ENCODE measurements at places on chromosomes 1 and 21.

- DNase-seq = no peak
Observed at GRCh38 chr1:174497478-174497877, 49.7 kb downstream of the GPR52 start.

DNA sequence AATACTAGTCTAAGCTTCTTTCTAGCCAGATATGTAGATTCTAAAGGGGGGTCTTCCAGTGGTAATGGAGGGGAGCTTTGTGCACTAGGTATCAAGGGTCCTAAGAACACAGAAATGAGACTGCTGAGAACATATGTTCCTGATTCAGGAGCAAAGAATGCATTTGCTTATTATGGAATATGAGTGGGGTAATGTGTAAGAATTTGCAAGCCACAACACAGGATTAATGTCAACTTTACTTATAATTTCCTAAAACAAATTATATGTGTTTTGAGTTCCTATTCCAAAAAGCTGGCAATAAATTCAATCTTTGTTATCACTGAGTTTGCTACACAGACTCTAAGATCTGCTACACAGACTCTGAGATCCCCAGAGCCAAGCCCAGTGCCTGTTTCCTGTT lies 357.0 kb upstream of the PTBP2 start:
- no peak for DNase-seq

- no peak for DNase-seq
Observed at GRCh38 chr1:232574889-232575762, 54.8 kb downstream of the SIPA1L2 start.

DNA sequence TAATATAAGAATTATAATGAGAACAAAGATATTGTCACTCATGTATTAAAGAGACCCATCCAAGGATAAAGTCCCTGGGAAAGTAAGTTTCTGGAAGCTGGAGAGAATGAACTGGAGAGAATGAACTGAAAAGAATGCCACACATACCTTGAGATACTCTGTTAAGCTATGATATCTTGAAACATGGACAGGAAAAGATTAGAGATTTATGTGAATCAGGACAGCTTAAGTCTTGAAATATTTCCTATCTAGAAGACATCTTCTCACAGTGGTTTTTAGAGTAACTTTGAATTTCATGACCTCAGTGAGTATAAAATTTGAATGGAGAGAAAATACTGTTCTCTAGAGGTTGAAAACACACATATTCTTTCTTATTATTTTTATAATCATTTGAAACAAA lies 201.3 kb upstream of the HMCN1 start:
- DNase-seq = no peak

DNA sequence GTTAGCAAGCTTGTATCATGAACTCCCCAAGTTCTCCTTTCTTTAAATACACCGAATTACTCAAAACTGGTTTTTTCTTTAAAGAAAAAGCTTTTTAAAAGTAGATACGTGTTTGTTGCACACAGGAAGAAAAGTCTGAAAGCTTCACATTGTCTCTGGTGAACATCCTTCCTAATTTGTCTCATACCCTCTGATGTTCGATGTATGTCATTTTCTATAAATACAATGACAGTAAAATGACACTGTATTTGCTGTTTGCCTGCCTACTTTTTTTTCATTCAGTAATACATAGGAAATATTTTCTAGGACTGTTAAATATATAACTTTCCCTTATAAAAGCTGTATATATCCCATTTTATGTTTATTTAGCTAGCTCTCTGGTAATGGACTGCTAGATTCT lies 153.9 kb downstream of the GALNT2 start:
- DNase-seq = no peak

DNA sequence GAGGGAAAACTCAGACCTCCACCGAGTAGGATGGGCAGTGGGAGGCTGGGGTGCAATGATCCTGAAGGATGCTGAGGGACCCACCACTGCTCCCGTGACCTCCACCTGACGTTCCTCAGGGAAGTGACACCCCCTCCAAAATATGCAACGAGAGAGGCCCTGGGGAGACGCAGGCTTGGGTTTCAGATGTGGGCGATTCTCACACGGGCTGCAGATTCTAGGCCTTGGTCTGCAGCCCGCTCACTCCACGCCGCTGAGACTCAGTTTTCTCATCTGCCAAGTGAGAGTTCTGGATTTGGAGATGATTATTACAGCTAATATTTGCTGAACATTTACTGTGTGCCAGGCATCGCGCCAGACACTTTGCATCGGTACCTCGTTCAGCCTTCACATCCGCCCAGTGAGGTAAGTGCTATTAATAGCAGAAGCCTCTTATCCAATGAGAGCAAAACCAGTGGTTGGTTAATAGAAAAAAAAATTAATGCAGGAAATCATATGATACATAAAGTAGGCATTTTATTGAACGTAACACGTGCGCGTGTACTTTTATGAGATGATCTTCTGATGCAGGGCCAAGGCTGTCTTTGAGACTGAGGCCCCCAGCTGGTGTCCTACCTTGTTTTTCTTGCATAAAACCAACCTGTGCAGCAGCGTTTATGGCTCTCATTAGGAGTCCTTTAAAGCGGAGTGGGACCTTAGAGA lies 102.0 kb upstream of the RUNX3 start:
- DNase-seq = peak; percentile 57

GRCh38 chr1:86852289-86852688 lies 61.6 kb downstream of the SELENOF start:
- no peak for DNase-seq

GRCh38 chr1:47188791-47189785 lies 748 bp downstream of the PDZK1IP1 start:
- no peak for DNase-seq

DNA sequence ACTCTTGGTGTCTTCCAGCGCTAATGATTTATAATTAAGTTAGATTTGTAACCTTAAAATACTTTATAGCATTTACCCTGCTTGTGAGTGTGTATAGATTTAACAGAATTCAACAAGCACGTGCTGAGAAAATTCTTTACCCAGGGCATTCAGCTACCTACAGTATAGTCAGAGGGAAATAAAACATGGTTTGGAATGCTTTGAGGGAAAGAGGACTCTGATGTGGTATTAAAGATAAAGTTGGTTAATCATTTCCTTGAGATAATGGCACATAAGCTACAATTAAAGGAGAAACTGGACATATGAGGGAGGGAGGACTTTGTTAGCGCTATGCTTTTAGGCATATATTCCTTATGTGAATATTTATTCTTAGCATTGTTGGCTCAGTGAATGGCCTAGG lies 26.4 kb upstream of the IL12RB2 start:
- no peak for DNase-seq

DNA sequence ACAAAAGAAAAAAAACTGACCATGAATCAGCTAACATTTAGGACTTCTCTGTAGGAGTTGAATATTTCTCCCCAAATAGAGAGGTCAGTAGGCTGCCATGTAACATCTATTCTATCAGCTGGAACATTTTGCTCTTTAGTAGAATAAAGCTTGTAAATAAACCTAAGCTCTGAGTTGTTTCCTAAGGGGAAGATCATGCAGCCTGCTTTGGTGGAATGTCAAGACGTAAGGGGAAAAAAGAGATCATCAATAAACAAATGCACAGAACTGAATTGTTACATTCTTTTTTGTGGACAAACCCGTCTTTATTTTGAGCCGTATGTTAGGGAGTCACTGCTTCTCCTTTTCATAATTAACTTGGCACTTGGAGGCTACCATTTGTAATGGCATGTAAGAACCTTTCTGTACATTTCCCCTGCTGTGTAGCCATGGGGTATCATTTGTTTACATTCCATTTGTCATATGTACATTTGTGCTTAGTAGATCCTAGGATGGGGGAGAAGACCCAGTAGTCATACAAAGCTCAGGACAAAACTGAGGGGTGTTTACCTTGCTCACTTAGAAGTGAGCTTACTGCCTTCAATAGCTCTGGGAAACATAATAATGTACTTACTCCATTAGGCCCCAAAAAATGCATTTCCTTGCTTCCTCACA lies 10.8 kb upstream of the PALMD start:
- DNase-seq = no peak

- no peak for DNase-seq
Observed at GRCh38 chr1:156503698-156504437, 3.3 kb upstream of the MEF2D start.

DNA sequence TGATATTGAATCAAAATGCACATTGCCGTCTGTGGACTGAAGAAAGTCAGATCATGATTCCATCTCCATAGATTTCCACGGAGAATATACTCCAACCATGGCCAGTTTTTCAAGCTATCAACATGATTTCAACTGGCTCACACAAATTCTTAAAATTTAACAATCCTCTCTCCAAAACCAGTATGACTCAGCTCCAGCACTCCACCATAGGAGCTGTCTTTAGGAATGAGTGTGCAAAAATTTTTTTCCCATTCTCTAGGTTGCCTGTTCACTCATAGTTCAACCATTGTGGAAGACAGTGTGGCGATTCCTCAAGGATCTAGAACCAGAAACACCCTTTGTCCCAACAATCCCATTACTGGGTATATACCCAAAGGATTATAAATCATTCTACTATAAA lies 40.8 kb downstream of the RGL1 start:
- DNase-seq = no peak

GRCh38 chr21:33844104-33844889 lies 71.3 kb downstream of the ATP5PO start:
- no peak for DNase-seq

DNA sequence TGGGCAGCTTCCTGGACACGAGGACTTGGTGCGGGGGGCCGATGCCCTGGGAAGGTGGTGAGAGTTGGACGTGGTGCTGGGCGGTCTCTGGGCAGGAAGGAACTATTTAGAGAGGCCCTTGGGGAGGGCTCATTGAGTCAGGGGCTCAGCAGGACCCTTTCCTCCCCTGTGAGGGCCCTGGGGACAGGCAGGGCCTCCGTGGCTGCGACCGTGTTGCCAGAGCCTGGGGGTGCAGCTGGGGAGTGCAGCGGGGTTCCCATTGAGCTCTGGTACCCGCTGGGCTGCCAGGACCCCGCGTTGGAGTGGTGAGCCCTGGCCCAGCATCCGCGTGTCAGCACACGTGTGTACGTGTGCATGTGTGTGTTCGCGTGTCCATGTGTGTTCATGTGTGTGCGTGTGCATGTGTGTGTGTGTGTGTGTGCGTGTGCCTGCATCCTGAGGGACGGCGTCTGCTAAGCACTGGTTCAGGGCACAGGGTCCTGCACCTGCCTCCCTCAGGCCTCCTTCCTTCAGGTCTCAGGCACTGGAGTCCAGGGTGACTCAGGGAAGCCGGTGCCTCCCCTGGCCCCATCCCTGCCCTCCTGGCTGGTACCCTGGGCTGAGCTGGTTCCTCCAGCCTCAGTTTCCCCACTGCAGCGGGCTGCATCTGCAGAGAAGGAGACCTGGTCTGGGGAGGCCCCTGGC lies 10.7 kb downstream of the RNF223 start:
- no peak for DNase-seq

DNA sequence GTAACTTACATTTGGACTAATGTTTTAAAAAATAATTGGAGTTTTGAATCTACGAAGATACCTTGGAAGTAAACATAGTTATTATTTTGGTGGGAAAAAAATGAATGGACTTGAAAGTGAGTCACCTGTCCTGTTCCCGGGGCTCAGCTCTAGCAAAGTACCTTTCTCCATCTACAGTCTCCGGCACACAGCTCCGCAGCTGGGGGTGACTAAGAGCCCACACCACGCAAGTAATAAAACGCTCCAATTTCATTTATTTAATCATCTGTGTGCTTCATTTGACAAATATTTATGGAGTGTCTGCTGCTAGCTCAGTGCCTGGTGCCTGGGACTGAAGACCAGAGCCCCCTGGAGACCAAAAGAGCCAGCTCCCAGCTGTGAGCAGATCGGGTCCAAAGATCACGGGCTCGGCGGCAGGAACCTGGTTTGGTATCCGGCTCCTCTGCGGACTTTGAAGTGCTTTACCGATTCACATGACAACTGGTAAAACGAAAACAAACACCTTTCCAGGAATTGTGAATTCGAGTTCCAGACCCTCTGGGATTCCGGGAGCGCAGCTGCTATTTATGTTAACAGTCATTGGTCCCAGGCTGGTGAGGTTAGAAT lies 1.7 kb upstream of the RIPK4 start:
- DNase-seq = no peak

DNA sequence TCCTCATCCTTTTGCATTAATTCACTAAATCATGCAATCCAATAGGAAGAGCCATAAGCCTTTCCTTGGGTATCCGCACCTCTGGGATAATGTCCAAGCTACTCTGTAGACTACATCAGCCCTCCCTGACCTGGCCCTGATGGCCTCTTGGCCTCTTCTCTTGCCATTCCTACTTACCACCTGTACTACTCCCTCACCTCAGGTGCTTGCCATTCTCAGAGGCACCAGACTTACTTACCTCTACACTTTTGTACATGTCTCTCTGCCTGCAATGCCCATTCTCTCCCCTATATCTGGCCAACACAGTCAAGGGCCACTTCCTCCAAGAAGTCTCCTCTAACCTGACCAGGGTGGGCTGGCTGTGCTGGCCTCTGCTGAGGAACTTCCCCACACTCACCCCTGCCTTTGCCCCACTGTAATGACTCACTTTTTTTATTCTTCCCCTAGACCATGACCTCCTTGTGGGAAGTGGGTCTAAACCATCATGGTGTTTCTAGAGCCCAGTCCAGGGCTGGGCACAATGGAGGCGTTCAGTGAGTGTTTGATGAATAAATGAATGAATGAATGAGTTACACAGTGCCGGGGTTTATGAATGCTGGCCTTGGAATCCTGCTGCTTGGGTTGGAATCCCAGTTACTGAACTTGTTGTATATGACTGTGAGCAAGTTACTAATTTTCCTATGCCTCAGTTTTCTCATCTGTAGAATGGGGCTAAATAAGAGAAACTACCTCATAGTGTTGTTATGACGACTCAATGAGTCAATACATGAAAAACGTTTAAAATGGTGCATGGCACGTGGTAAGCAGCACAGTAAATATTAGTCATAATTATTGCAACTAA lies 179.8 kb downstream of the FOXD2 start:
- DNase-seq = no peak

DNA sequence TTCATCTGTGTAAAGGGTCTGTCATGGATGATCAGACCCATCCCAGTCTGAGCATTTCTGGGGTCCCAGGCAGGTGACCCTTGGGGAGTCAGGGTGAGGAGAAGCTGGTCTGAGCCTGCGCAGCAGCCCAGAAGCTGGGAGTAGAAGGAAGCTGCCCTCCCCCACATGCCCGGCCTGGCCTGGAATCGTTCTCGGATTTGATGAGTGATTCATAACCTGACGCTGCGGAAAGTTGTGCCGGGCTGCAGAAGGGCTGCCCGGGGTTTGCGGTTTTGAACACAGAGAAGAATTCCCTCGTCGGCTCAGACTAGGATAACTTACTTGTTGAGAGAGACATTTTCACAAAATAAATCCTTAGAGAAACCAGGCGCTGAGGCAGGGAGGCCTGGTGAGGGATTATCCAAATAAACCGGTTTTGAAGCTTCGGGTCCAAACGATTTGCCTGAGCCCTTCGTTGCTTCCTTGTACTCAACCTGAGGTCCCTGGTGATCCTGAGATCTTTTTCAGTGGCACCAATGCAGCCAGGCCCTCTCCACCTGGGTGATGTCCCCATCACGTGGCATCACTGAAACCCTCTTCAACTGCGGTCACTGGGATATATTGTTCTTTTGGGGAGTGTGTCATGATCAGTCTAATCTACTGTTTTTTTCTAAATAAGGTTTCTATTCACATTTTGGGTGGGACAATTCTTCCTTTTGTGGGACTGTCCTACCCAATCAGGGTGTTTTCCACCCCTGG lies 29.2 kb downstream of the EPHB2 start:
- no peak for DNase-seq
